ENCODE measurements at places on chromosomes 3 and 15. TPM values are rescaled to one million over a fixed set of nuclear protein-coding genes. Genes with fewer than 3 reads are reported as not detected.

RAB6B gene
- total RNA-seq = 3.3 TPM

STRIT1 gene
- not detected for total RNA-seq

CLRN1 gene
- total RNA-seq = not detected

AADAC gene
- not detected for total RNA-seq

FES gene
- 13.7 TPM for total RNA-seq

ACKR2 gene
- total RNA-seq = not detected

DUOXA1 gene
- not detected for total RNA-seq

THBS1 gene
- total RNA-seq = 364 TPM

GOLGA6B gene
- total RNA-seq = not detected

TLE3 gene
- total RNA-seq = 42.9 TPM

COL8A1 gene
- 19.1 TPM for total RNA-seq

XIRP1 gene
- not detected for total RNA-seq

GOLGA6L7 gene
- total RNA-seq = not detected

LIPH gene
- not detected for total RNA-seq

ALG1L2 gene
- total RNA-seq = not detected

SKOR1 gene
- total RNA-seq = not detected

ACKR4 gene
- total RNA-seq = 3.9 TPM

GREM1 gene
- total RNA-seq = 30.7 TPM

ATOSA gene
- 5.6 TPM for total RNA-seq

RTP1 gene
- total RNA-seq = not detected

P2RY14 gene
- not detected for total RNA-seq

LRRC2 gene
- 0.10 TPM for total RNA-seq

EEFSEC gene
- 6.8 TPM for total RNA-seq

LCTL gene
- total RNA-seq = 0.43 TPM

SLC12A1 gene
- not detected for total RNA-seq

TIPIN gene
- total RNA-seq = 66.5 TPM

EOMES gene
- total RNA-seq = not detected

GPR171 gene
- not detected for total RNA-seq

CNTN4 gene
- not detected for total RNA-seq

NR2E3 gene
- not detected for total RNA-seq

ERICH6 gene
- not detected for total RNA-seq

CHST2 gene
- 0.36 TPM for total RNA-seq

Data from MG63 (cell line).